Progenitor cell of endocrine pancreas (in vitro differentiated cells): ENCODE measurements at places on chromosomes 16 and 17. TPM values are rescaled to one million over a fixed set of nuclear protein-coding genes. Genes with fewer than 3 reads are reported as not detected.

- no peak for DNase-seq
- H3K4me3 ChIP-seq, result no peak overlapping the region
- H3K27ac ChIP-seq, result no peak overlapping the region
- H3K4me1 ChIP-seq, result no peaks in the 10 kb centered on the region
- H3K27me3 ChIP-seq, result peaks cover 11% of the 10 kb centered on the region
- no peaks in the 10 kb centered on the region for H3K36me3 ChIP-seq
Observed at GRCh38 chr17:11486101-11486867, 112.0 kb upstream of the DNAH9 start.

FBXL19 gene
- 65.6 and 66.8 TPM in 2 replicates for total RNA-seq

ABCA6 gene
- total RNA-seq, result 0.31 and 1.6 TPM in 2 replicates

- H3K4me3 ChIP-seq, result no peak overlapping the region
- peaks cover 15% of the 10 kb centered on the region for H3K36me3 ChIP-seq
- DNase-seq, result no peak
- no peaks in the 10 kb centered on the region for H3K27me3 ChIP-seq
- no peaks in the 10 kb centered on the region for H3K4me1 ChIP-seq
Observed at GRCh38 chr16:78396046-78396445, 296.6 kb downstream of the WWOX start.

CDH13 gene
- 0.07 and 0.38 TPM in 2 replicates for total RNA-seq

ABCA5 gene
- total RNA-seq, result 10.9 and 12.7 TPM in 2 replicates

GRCh38 chr17:59668816-59669215 is 38.4 kb downstream of the PTRH2 start:
- no peak for DNase-seq
- no peak overlapping the region for H3K4me3 ChIP-seq
- H3K36me3 ChIP-seq, result peaks cover 9% of the 10 kb centered on the region

DNA sequence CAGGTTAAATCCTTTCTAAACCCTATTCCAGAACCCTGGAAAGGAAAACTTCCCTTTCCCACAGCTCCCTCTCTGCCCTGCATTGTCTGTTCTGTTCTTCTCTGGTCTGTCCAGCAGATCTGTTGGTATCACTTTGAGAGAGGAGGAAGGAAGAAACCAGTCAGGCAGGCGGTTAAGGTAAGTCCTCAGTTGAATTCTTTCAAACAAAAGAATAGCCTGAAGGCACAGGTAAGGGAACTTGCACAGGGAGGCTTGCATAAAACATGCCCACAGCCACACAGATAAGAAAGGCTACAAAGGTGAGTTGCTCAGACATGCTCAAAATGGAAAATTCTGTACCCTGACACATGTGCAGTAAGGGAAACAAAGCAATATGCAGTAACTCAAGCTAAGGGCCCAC is 595.7 kb upstream of the CDH5 start:
- peaks cover 9% of the 10 kb centered on the region for H3K4me1 ChIP-seq
- H3K4me3 ChIP-seq, result no peak overlapping the region
- no peaks in the 10 kb centered on the region for H3K27me3 ChIP-seq
- peaks cover 6% of the 10 kb centered on the region for H3K36me3 ChIP-seq
- DNase-seq, result no peak

PPY gene
- 0.78 TPM in 1 of 2 replicates, not detected in the other for total RNA-seq

- H3K36me3 ChIP-seq, result peaks cover 11% of the 10 kb centered on the region
- no peaks in the 10 kb centered on the region for H3K27me3 ChIP-seq
- no peak for DNase-seq
- no peaks in the 10 kb centered on the region for H3K4me1 ChIP-seq
- no peak overlapping the region for H3K27ac ChIP-seq
Observed at GRCh38 chr16:69273009-69273408, 38.1 kb upstream of the VPS4A start.

- no peaks in the 10 kb centered on the region for H3K27me3 ChIP-seq
- H3K36me3 ChIP-seq, result no peaks in the 10 kb centered on the region
- H3K4me1 ChIP-seq, result peaks cover 22% of the 10 kb centered on the region
- no peak for DNase-seq
Observed at GRCh38 chr16:1428511-1428910, 2.4 kb upstream of the PERCC1 start.

MT1E gene
- 4.0 and 5.2 TPM in 2 replicates for total RNA-seq

DNA sequence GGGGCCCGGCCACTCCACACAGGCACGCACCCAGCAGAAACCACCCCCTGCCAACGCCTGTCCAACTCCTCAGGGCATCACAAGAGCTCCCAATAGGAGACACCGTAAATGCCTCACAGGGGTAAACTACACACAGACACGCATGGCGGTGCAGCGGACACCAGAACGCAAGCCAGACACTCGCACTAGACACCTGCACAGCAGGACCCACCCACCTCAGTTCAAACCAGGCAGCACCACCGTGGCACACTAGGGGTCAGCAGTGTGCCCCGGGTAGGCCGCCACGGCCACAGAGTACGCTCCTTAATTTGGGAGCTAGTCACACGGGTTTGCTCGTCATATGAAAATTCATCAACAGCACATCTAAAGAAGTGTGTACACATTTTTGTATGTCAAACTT is 3.4 kb downstream of the SLC38A10 start:
- DNase-seq, result peak; percentile 64
- peak overlapping the region; percentile 64 for H3K27ac ChIP-seq
- H3K4me3 ChIP-seq, result peak overlapping the region; percentile 21
- no peaks in the 10 kb centered on the region for H3K27me3 ChIP-seq
- peaks cover 17% of the 10 kb centered on the region for H3K4me1 ChIP-seq

DNA sequence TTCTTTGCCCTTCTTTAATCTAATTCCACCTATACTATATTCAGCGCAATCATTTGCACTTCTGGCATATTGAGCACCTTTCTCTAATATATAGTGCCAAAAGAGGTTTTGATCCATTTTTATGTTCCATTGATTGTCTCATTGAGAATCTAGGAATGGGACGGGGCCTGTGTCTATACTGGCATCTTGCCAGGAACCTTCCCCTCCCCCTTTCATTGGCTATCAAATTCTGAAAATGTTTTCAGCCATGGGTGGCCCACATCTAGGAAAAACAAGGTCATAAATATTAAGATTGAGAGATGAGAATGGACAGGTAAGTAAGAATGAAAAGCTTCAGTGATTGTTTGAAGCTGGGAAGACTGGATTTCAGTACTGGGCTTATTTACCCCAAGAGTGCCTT is 159.9 kb downstream of the FTO start:
- no peaks in the 10 kb centered on the region for H3K27me3 ChIP-seq
- H3K36me3 ChIP-seq, result peaks cover 8% of the 10 kb centered on the region
- H3K27ac ChIP-seq, result no peak overlapping the region
- no peak overlapping the region for H3K4me3 ChIP-seq

DNA sequence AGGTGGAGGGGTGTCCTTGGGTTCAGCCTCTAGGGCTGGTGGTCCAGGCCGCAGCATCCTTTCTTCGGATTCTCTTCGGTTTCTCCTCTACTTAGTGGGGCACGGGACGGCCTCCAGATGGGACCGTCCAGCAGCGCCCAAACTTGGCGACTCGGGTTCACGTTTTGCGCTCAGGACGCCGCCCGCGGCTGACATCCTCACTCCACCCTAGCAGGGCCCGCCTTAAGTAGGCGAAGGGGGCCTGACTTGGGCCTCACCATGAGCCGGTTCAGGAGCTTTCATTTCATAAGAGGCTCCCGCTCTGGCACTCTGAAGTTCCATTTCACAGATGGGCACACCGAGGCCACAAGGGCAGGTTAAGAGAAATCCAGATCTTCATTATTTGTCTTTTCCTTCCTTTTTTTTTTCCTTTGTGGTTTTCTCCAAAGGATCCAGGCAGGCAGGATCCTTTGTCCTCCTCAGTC is 141.2 kb downstream of the SEC14L1 start:
- peaks cover 32% of the 10 kb centered on the region for H3K4me1 ChIP-seq
- no peak for DNase-seq
- no peaks in the 10 kb centered on the region for H3K36me3 ChIP-seq
- H3K27ac ChIP-seq, result peak overlapping the region; percentile 94
- H3K4me3 ChIP-seq, result peak overlapping the region; percentile 82

OTOP2 gene
- total RNA-seq, result not detected in 2 replicates

DNA sequence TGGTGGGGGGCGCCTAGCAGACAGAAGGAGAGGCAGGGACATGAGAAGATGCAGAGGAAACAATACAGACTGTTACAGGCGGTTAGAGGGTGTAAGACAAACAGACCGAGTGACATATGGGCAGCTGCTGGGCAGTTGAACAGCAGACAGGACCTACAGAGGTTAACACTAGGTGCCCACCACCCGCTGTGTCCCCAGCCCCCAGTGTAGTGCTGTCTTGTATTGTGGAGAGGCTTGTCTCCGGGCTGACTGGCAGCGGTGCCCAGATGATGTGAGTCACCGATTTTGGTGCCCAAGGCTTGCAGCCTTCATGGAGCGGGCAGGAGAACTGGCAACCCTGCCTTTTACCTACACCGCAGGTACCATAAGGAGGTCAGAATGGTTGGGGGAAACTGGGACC is 2.4 kb upstream of the CXCL16 start:
- H3K27ac ChIP-seq, result no peak overlapping the region
- DNase-seq, result no peak
- H3K4me3 ChIP-seq, result no peak overlapping the region
- peaks cover 10% of the 10 kb centered on the region for H3K4me1 ChIP-seq
- peaks cover 77% of the 10 kb centered on the region for H3K27me3 ChIP-seq
- H3K36me3 ChIP-seq, result no peaks in the 10 kb centered on the region

- H3K36me3 ChIP-seq, result peaks cover 15% of the 10 kb centered on the region
- peaks cover 9% of the 10 kb centered on the region for H3K27me3 ChIP-seq
- H3K4me1 ChIP-seq, result peaks cover 36% of the 10 kb centered on the region
Observed at GRCh38 chr17:14317383-14317782, 16.5 kb downstream of the HS3ST3B1 start.

- H3K36me3 ChIP-seq, result no peaks in the 10 kb centered on the region
- H3K4me1 ChIP-seq, result peaks cover 12% of the 10 kb centered on the region
- no peak overlapping the region for H3K27ac ChIP-seq
- H3K4me3 ChIP-seq, result no peak overlapping the region
- no peak for DNase-seq
Observed at GRCh38 chr17:29043539-29044145, 701 bp downstream of the PIPOX start.

- no peak for DNase-seq
- H3K27ac ChIP-seq, result no peak overlapping the region
Observed at GRCh38 chr16:55490301-55490700, 11.3 kb downstream of the MMP2 start.

DNA sequence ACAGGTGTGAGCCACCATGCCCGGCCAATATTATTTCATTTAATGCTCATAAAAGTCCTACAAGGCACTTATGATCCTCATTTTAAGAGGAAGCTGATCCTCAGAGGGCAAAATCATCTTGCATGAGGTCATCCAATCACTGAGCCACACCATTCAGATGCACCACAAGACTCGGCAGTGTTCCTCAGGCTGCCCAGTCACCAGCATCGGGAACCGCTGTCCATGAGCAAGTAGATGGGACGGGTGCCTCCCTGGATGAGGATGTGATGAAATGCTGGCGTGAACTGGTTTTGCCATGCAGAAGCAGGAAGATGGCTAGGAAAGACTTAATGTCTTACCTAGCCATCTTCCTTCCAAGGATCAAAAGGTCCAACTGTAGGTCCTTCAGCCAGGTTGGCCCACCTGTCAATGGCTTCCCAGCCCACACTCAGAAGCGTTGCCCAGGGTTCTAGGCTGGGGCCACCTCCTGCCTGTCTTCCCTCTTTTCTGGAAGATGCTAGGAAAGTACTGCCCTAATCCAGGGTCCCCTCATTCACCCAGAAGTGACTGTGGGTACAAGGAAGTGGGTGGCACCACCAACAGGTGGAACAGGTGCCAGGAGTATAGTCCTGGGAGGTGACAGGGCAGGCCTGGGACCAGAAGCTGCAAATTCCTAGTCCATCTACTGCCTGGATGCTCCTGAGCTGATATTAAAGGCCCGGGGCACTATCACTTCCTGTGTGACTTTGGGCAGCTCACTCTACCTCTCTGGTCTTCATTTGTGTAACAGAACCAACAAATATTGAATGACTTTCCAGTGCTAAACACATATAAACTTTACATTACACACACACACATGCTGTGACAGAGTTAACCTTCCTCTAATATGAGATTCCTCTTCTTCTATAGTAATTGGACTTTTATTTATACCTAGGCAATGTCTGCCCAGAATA is 32.2 kb upstream of the CRYBA1 start:
- H3K36me3 ChIP-seq, result no peaks in the 10 kb centered on the region
- H3K4me3 ChIP-seq, result no peak overlapping the region
- peaks cover 3% of the 10 kb centered on the region for H3K4me1 ChIP-seq

GRCh38 chr16:68866933-68867332 is 23.6 kb downstream of the TANGO6 start:
- H3K4me3 ChIP-seq, result no peak overlapping the region
- peaks cover 7% of the 10 kb centered on the region for H3K36me3 ChIP-seq
- H3K27me3 ChIP-seq, result no peaks in the 10 kb centered on the region
- peaks cover 2% of the 10 kb centered on the region for H3K4me1 ChIP-seq
- no peak overlapping the region for H3K27ac ChIP-seq

DNA sequence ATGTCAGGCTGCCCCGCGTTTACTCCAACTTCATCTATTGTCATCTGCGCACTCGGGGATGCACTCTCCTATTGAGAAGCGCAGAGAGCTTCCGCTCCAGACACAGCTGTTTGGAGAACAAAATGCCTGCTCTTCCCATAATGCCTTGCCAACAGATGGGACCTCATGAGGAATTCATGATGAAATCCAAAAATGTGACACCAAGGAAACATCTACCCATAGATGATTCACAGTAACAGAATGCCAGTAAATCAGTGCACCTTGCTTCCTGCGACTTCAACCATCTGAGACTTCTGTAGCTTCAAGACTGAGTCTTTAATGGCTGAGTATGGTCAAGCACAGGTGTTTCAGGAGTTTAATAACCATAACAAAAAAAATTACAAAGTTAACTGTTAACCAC is 1144.9 kb upstream of the GOT2 start:
- no peak for DNase-seq
- peaks cover 10% of the 10 kb centered on the region for H3K4me1 ChIP-seq
- no peak overlapping the region for H3K27ac ChIP-seq
- no peaks in the 10 kb centered on the region for H3K27me3 ChIP-seq
- H3K4me3 ChIP-seq, result no peak overlapping the region
- H3K36me3 ChIP-seq, result no peaks in the 10 kb centered on the region

- H3K27ac ChIP-seq, result no peak overlapping the region
- no peaks in the 10 kb centered on the region for H3K4me1 ChIP-seq
- no peak overlapping the region for H3K4me3 ChIP-seq
- no peaks in the 10 kb centered on the region for H3K36me3 ChIP-seq
- DNase-seq, result no peak
- no peaks in the 10 kb centered on the region for H3K27me3 ChIP-seq
Observed at GRCh38 chr17:27481327-27481726, 25.1 kb downstream of the KSR1 start.

KRT12 gene
- not detected in 2 replicates for total RNA-seq

GRCh38 chr17:35895636-35896587 is 15.8 kb upstream of the CCL5 start:
- peaks cover 2% of the 10 kb centered on the region for H3K4me1 ChIP-seq
- no peak overlapping the region for H3K27ac ChIP-seq
- H3K36me3 ChIP-seq, result no peaks in the 10 kb centered on the region

EPN3 gene
- total RNA-seq, result 8.5 and 9.1 TPM in 2 replicates
